ENCODE measurements at places on chromosomes 16 and 17.

- DNase-seq = no peak
Observed at GRCh38 chr16:70685938-70686375, at the start of gene MTSS2. TSS of gene MTSS2 (minus strand) at chr16:70686053. CDS start at chr16:70685791, 262 bp downstream.

DNA sequence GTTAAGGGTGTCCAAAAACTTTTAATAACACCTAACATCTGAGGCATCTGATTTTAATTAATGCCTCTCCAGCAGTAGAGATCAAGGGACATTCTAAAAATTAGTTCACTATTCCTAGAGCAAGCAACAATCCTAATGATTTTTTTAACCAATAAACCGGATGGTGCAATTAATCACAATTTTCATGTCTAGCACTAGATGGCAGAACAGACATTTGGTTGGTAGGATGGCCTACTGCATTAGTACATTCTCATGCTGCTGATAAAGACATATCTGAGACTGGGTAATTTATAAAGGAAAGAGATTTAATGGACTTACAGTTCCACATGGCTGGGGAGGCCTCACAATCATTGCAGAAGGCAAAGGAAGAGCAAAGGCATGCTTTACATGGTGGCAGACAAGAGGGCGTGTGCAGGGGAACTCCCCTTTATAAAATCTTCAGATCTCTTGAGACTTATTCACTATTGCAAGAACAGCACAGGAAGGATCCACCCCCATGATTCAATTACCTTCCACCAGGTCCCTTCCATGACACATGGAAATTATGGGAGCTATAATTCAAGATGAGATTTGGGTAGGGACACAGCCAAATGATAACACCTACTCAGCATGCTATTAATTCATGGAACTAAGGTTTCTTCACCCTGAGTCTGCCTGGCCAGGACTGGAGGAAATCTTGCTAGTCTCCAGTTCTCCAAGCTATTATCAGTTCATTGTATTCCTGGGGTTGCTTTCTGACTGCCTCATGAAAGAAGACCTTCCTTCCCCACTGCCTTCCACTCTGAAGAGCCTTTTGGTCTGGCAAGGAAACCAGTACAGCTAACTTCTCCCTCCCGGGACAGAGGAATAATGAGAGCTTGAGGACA is 24.8 kb downstream of the HS3ST3A1 start:
- no peak for DNase-seq

DNA sequence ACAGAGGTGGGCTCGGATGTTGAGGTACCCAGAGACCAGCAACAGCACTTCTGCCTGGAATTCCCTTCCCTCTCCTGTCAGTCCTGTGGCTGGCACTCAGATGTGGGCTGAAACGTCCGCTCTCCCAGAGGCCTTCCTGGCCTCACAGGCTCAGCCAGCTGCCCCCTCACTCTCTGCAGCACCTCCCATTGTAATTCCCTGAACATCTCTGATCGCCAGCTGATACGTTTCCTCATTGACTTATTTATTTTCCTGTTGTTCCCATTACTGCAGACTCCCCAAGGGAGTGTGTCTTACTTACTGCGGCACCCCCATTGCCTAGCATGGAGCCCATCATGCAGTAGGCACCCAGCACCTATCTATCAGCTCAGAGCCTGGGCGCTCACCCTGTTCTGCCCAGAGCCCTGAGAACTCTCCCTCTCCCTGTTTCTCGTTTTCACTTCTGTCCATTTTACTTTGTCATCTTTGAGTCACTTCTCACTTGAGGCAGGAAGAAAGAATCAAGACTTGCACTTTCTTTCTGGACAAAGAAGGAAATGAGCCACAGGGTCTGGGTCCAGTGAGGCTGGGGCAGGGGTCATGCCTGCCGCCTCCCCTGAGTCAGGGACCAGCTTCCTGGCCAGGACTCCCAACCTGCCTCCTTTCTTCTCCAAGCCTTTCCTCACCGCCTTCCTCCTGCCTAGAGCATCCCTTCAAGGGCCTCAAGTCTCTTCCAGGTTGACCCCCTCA is 10.2 kb downstream of the CDH5 start:
- DNase-seq = no peak

DNA sequence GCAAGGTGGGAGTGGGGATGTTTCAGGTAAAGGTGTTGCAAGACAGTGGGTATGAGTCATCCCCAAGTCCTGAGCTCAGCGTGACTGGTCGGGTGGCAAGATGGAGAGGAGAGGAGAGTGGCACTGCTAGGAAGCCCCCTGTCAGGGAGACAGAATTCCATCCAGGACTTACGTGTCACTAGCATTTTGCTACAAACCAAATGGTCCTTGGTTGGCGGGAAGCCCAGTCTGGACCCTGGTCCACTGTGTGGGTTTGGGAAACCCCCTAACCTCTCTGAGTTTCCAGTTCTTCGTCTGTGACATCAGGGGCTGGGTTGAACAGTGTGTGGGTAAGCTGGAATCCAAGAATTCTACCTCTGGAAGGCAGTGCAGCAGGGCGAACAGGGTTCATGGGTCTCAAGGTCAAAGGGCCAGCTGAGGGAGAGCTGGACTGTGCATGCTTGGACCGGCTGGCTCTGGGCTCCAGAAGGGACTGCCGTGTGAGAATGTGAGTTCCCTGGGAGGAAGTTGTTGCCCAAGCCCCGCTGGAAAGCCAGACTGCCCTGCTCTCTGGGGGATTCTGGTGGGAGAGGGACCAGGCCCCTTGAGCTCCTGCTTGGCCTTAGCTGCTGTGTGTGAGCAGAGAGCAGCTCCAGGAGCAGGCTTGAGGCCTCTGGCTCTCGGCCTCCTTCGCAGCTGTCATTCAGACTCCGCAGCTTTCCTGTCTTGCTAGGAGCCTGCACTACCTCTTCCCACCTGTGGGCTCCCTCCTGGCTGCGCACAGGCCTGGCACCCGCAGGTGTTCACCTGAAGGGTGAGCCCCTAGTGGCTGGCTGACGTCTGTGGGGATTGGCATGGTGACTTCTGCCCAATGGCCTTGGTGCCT is 84.6 kb downstream of the NT5M start:
- DNase-seq = no peak

DNA sequence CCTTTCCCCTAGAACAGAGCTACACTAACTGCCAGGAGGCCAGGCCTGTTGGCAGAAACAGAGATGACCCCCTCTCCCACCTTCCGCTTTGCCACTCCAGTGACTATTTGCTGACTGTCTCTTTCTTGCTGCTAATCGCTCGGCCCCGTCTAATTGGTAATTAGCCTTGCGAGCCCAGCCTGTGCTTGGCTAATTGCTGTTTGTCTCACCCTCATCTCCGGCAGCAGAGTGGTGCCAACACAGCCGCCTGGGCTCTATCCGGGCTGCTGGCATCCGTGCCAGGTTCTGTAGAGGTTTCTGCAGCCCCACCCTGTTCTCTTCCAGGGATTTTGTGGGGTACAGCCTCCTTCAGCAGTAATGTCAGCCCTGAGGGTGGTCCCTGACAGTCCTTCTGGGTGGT is 27.4 kb upstream of the PHB1 start:
- DNase-seq = no peak

All from Panc1 (cell line).